T-cell (primary cell): ENCODE measurements at places on chromosomes 6 and 20. TPM values are rescaled to one million over a fixed set of nuclear protein-coding genes. Genes with fewer than 3 reads are reported as not detected.

The ACOT13 gene
- total RNA-seq, result 6.6 TPM

The HTR1B gene
- total RNA-seq, result not detected

The PCSK2 gene
- not detected for total RNA-seq

The LZTS3 gene
- 14.4 TPM for total RNA-seq

The ASIP gene
- total RNA-seq, result not detected

The HLA-DQB1 gene
- 4.2 TPM for total RNA-seq

The GNAS-AS1 gene
- 1.5 TPM for total RNA-seq

The BNIP5 gene
- not detected for total RNA-seq

The SEMG1 gene
- not detected for total RNA-seq

The DYNLT2 gene
- total RNA-seq, result 2.7 TPM

The RAB32 gene
- 0.73 TPM for total RNA-seq

The CD24 gene
- total RNA-seq, result 0.88 TPM

The NKAIN4 gene
- not detected for total RNA-seq

The SRMS gene
- total RNA-seq, result not detected

The CST5 gene
- total RNA-seq, result not detected

The JPH2 gene
- total RNA-seq, result 0.06 TPM

The ERVFRD-1 gene
- total RNA-seq, result 0.10 TPM

The C6orf132 gene
- total RNA-seq, result 0.05 TPM

The CALHM4 gene
- not detected for total RNA-seq

The PLCB1 gene
- 10.7 TPM for total RNA-seq

The PLN gene
- not detected for total RNA-seq

The BPIFB1 gene
- 0.76 TPM for total RNA-seq

The CST4 gene
- total RNA-seq, result not detected

The LPA gene
- total RNA-seq, result not detected

The FIG4 gene
- 13.5 TPM for total RNA-seq

The OR2B6 gene
- total RNA-seq, result not detected

The ABCF1 gene
- total RNA-seq, result 89.9 TPM

The UBE2C gene
- 2.4 TPM for total RNA-seq

The TSBP1 gene
- not detected for total RNA-seq

The PNLDC1 gene
- total RNA-seq, result 0.26 TPM

The CNR1 gene
- total RNA-seq, result not detected

The ZNF76 gene
- 83.0 TPM for total RNA-seq
